Left renal pelvis (tissue), 4 donors: ENCODE measurements at places on chromosomes 12 and 14.

DNA sequence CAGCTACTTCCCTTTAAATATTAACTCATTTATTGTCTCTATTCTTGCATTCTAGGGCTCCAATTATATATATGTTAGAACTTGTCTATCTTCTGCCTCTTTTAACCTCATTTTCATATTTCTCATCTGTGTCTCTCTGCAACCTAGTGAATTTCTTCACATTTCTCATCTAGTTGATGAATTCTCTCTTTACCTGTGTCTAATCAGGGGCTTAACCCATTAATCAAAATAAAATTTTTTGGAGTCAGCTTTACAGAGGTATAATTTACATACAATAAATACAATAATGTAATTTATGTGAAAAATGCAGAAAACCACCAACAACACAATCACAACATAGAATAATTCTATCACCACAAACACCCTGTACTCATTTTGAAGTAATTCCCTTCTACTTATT, 255.2 kb downstream of the SOX5 start:
- no peak for DNase-seq

GRCh38 chr12:94963649-94964048, 39.8 kb downstream of the NDUFA12 start:
- no peak for DNase-seq

GRCh38 chr14:55297611-55298499, 26.6 kb downstream of the FBXO34 start:
- no peak for DNase-seq

- no peak for DNase-seq
Measured at GRCh38 chr12:123940627-123940966, 32.0 kb downstream of the CCDC92 start.

DNA sequence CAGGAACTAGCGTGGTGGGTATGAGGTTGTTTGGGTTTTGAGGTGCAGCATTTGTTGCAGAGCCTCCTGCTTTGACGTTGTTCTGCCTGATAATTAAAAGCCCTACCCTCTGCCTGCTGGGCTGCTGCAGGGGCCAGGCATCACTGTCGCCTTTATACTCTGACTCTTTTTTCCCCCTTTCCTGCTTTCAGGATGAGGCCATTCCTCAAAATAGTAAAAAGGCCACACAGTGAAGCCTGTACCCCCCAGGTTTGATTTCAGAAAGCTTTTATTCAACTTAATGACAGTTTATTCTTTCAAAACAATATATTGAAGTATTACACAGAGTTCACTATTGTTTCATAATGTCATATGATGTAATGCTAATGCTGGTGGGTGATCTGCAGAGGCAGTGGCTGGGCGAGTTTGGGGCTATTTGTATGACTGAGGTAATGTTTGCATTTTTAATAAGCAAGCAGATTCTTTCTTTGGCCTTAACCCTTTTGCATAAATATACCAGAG, 9.1 kb downstream of the BORCS5 start:
- no peak for DNase-seq

- DNase-seq, result peak; percentile 26
Measured at GRCh38 chr12:102484428-102484958, 4.1 kb upstream of the IGF1 start.

- DNase-seq, result no peak
Measured at GRCh38 chr14:73277376-73277775, 40.1 kb downstream of the PAPLN start.

GRCh38 chr14:104164041-104164440, 25.7 kb downstream of the KIF26A start:
- no peak for DNase-seq

- DNase-seq, result no peak
Measured at GRCh38 chr12:97575403-97576193, 113.0 kb downstream of the RMST start.

- no peak for DNase-seq
Measured at GRCh38 chr12:57342207-57342691, 88.6 kb downstream of the R3HDM2 start.

DNA sequence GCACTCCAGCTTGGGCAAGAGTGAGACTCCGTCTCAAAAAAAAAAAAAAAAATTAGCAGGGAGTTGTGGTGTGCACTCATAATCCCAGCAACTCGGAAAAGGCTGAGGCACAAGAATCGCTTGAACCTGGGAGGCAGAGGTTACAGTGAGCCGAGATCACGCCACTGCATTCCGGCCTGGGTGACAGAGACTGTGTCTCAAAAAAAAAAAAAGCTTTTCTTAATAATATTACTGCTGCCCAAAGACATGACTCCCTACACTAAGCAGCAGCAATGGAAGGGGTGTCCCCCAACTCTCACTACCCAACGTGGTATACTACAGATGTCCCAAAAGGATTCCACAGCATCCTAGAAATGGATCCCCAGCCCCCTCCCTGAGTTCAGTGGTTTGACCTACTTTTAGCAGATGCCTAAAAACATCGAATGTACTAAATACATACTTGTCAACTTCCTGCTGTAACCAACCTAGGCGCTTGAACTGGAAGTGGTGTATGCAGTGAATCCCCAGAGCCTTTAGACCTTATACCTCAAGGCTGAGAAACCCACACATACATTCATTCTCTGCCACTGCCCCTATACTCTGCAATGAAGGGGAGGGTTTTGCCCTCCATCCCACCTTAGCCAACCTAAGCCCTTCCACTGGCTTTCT, 8.5 kb upstream of the FKBP11 start:
- no peak for DNase-seq

DNA sequence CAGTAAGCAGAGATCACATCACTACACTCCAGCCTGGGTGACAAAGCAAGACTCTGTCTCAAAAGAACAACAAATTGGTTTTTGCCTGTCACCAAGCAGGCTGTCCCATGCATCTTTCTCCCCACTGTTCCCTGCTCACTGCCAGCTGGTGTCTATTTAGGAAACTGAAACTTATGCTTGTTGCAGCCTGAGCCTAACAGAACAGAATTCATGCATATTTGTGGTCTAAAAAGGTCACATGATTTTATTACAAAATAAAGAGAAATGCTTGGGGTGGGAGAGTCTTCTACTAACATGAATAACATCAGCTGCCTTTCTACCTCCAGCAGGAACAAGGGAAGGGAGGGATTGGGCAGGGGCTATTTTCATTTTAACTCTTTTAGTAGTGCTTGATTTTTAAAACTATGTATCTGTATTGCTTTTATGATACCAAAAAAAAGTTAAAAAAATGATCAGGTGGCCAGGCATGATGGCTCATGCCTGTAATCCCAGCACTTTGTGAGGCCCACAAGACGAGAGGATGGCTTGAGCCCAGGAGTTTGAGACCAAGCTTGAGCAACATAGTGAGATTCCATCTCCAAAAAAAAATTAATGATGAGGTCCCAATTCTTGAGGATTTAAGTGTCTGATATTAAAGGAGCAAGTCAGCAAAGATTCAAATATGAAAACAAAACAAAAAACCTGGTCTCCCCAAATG, 923 bp downstream of the STAT2 start:
- no peak for DNase-seq

DNA sequence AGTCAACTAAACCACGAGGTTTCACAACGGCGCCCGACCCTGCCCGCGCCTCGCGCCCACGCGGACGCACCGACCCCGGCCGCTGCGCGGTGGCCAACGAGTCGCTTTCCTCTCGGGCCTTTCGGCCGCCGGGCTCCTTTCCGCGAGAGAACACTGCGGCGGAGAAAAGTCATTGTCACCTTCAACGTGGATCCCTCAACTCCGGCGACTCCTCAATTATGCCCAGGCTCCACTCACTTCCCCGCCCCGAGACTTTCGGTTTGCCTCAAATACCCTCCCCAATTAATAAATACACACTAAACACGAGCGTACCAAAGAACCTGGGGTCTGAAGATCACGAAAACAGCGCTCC, 450 bp downstream of the SINHCAF start:
- no peak for DNase-seq

- DNase-seq, result no peak
Measured at GRCh38 chr14:49876563-49877127, 16.2 kb upstream of the ARF6 start.

GRCh38 chr14:43475757-43476156, 1031.3 kb downstream of the FSCB start:
- DNase-seq, result no peak

DNA sequence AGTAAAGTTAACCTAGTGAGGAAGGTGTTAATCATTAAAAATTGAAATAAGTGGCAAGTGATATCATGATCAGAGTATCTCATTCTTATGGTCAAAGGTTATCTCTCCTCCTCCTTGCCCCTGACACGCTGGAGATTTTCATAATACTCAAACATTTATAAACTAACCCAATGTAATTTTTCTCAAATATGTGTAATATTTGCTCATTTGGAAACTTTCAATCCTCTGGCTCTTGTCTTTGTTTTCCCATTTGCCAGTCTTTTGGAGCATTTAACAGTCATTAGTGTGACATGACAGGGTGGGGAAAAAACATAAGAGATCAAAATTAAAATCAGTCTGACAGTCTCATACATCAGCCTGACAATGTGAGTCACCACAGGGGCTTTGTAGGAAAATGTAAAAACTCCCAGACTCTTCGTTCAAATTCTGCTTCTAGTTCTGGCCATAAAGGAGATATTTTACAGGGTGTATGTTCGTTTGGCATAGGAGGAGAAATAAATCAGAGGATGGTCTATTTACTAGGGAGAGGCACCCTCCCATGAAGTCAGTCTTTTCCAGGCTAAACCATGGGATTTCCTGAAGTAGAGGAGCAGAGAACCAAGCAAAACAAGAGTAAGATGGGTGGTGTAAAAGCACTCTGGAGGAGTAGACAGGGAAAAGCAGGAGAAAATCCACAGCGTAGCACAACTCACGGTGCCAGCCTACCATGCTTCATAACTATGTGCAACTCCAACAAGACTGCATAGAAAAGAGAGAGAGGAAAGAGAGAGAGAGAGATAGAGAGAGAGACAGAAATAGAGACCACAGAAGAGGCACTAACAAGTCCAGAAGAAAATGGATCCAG, 369.2 kb upstream of the PDE3A start:
- no peak for DNase-seq

- DNase-seq, result no peak
Measured at GRCh38 chr12:87661786-87662377, 367.3 kb downstream of the C12orf50 start.

- DNase-seq, result no peak
Measured at GRCh38 chr12:130147875-130148596, 14.2 kb upstream of the FZD10 start.

GRCh38 chr12:54984658-54985376, at the start of gene TESPA1:
TSS of gene TESPA1 (minus strand) at chr12:54984762. CDS start at chr12:54974562, 10,200 bp downstream.
- no peak for DNase-seq

GRCh38 chr12:67593461-67594330, 54.8 kb upstream of the DYRK2 start:
- DNase-seq, result no peak

GRCh38 chr12:127280393-127281275, 986.3 kb upstream of the TMEM132C start:
- DNase-seq, result no peak

DNA sequence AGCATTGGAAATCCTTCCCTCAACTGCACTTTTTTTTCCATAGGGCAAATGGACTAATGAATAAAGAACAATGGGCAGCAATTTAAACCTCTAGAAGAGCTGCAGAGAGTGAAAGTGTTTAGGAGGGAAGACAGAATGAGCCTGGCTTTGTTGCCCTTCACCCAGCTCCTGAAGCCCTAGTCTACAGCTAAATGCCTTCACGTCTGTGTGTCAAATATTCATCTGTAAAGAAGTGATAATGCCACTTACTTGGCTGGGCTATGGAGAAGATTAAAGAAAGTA, 45.6 kb downstream of the FLRT2 start:
- DNase-seq, result no peak

GRCh38 chr14:105617201-105617777, 90.9 kb downstream of the TMEM121 start:
- no peak for DNase-seq

- no peak for DNase-seq
Measured at GRCh38 chr14:99575043-99576023, 28.7 kb downstream of the CCDC85C start.

DNA sequence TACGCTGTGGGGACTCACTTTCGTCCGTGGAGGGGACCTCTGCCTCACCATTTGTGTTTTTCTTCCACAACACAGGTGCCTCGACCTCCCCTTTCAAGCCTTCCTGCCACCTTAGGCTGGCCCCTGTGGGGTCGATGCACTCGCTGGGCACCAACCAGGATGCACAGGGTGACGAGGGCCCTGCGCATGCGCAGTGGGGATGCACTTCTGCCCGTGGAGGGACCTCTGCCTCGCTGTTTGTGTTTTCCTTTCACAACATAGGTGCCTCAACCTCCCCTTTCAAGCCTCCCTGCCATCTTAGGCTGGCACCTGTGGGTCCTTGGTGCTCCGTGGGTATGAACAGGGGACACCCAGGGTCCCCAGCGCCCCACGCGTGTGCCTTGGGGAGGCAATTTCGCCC, 356.8 kb downstream of the ALG10 start:
- no peak for DNase-seq

DNA sequence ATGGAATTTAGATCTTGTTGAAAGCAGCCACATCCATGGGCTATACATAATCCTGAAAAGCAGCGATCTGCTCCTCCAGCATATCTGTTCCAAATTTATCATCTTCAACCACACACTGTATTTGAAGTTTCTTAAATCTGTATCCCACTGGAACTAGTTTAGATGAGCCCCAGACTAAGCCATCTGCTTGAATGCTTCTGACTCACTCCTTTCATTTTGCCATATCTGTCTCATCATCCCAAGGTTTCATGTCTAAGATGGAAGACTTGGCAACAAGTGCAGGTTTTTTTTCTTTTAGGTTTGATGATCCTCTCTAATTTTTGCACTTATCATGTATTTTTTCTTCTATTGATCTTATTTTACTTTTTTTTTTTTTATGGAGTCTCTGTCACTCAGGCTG, 54.4 kb upstream of the TMEM263 start:
- no peak for DNase-seq

DNA sequence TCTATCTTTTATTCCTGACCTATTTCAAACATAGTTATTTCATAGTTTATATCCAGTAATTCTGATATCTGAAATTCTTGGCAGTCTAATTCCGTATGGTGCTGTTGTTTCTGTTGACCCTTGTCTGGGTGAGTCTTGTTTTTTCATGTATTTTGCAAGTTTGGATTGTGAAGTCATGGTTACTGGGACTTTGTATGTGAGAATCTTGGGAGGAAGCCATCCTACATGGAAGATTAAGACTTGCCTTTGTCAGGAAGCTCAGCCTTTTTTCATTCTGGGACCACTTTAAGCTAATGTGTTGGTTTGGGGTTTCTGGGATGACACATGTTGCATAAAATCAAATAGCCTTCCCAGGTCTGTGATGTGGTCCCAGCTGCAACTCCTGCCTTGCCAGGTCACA, 191.6 kb upstream of the E2F7 start:
- DNase-seq, result no peak
